ENCODE measurements at places on chromosomes 7 and 10. TPM values are rescaled to one million over a fixed set of nuclear protein-coding genes. Genes with fewer than 3 reads are reported as not detected.

The SEC61G gene
- 122 TPM for total RNA-seq

The SPDYE9 gene
- not detected for total RNA-seq

The MMP21 gene
- not detected for total RNA-seq

The SEPTIN7 gene
- total RNA-seq, result 43.6 TPM

The DEPP1 gene
- 7.3 TPM for total RNA-seq

The TTYH3 gene
- 156 TPM for total RNA-seq

The OR2F1 gene
- total RNA-seq, result not detected

The TRIM73 gene
- 0.89 TPM for total RNA-seq

The UCN3 gene
- not detected for total RNA-seq
